ENCODE measurements at places on chromosomes 4 and X. TPM values are rescaled to one million over a fixed set of nuclear protein-coding genes. Genes with fewer than 3 reads are reported as not detected.

Gene TNMD
- 0.24 TPM for polyA plus RNA-seq

Gene SHISA3
- not detected for polyA plus RNA-seq

Gene EXOC1L
- not detected for polyA plus RNA-seq

Gene TMEM150C
- polyA plus RNA-seq, result 4.9 TPM

Gene CXCL11
- 0.33 TPM for polyA plus RNA-seq

Gene ACE2
- not detected for polyA plus RNA-seq

Gene TMEM144
- 1.3 TPM for polyA plus RNA-seq

Gene PDLIM3
- polyA plus RNA-seq, result 2.2 TPM

Gene ALAS2
- not detected for polyA plus RNA-seq
